ENCODE measurements at places on chromosomes 1 and 21.

GRCh38 chr1:212313616-212314015 is 28.4 kb downstream of the PPP2R5A start:
- DNase-seq = no peak

DNA sequence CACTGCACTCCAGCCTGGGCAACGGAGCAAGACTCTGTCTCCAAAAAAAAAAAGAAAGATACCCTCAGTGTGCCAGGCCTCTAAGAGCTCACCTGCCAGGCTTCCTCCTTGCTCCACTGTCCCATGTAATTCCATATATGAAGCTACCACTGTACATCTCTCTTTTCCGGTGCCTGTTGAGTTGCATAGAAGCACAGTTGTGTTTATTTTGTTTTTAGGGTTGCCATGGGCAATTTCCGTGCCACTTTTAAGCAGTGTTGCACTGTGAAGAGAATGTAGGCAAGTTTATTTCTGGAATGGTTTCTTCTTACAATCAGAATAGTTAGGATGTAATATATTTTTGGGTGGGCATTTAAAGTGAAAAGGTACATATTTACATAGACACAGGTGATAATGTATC is 23.3 kb downstream of the MR1 start:
- no peak for DNase-seq

DNA sequence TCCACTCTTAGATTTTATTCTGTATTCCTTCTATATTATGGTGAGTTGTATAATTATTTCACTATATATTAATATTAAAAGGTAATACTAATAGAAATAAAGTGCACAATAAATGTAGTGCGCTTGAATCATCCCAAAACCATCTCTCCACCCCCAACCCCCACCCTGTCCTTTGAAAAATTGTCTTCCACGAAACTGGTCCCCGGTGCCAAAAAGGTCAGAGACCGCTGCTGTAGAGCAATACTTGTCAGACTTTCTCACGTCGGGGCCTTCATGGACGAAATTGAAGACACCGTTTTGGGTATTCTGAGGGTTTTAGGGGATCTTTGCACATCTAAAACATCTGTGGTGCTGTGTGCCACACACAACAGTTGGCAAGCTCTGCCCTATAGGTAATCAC is 19.6 kb downstream of the DYRK1A start:
- DNase-seq = no peak

DNA sequence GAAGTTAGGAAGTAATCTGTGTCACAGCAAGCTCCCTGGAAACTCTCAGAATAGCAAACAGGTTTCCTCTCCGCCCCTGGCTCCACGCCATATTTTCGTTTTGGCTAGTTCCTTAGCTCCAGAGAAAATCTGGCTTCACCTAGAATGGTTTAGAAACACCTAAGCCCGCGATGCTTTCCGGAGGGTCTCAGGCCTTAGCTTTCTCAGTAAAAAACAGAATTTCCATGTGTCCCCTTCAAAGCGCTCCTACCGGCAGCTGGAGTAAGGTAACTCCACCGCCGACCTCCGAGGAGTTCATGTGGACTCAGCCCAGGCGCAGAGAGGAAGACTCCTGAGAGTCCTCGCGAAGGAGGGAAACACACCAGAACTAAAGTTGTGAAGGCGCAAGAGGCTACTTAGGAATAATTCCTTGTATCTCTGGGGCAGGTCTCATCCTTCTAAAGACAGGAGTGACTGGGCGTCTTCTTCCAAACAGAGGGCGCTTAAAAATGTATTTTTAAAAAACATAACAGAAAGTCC is 406 bp downstream of the KIAA0040 start:
- no peak for DNase-seq

All from activated CD4-positive, alpha-beta T cell treated with anti-CD3 and anti-CD28 coated beads, Interleukin-2, amount 50 U/mL, for 24 hours (primary cell).